CD4-positive, alpha-beta memory T cell (primary cell): ENCODE measurements at places on chromosomes 1 and 21. TPM values are rescaled to one million over a fixed set of nuclear protein-coding genes. Genes with fewer than 3 reads are reported as not detected.

SLAMF9 gene
- not detected for total RNA-seq

MPZ gene
- total RNA-seq: 11.1 TPM

BSDC1 gene
- total RNA-seq: 112 TPM

HEYL gene
- 0.12 TPM for total RNA-seq

DNA sequence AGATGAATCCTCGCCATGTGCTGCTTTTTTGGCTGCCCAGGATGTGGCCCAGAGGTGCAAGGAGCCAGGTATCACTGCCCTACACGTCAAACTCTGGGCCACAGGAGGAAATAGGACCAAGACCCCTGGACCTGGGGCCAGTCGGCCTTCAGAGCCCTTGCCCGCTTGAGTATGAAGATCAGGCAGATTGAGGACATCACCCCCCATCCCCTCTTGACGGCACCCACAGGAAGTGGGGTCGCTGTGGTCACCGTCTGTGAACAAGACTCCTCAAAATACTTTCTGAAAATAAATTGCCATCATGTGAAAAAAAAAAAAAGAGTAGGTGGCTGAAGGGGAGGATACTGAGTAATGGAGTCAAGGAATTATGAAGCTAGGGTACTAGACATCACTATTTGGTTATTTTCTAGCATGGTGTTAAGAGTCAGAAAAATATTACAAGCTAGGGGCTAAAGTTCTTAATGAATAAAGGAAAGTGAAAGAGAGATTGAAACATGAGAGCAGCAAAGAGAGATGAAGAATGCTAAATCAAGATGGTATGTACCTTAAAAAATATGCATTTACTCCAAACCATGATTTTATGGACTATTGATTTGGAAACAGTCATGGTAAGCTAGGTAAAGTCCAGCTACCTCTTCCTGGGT, 84.9 kb downstream of the CLEC20A start:
- no peak overlapping the region for H3K27ac ChIP-seq
- no peaks in the 10 kb centered on the region for H3K36me3 ChIP-seq
- DNase-seq: no peak
- H3K4me1 ChIP-seq: no peaks in the 10 kb centered on the region

- H3K4me3 ChIP-seq: no peak overlapping the region
- no peaks in the 10 kb centered on the region for H3K4me1 ChIP-seq
- no peaks in the 10 kb centered on the region for H3K36me3 ChIP-seq
- no peaks in the 10 kb centered on the region for H3K27me3 ChIP-seq
- no peak overlapping the region for H3K27ac ChIP-seq
Observed at GRCh38 chr1:37455516-37455915, 18.9 kb upstream of the ZC3H12A start.

DNA sequence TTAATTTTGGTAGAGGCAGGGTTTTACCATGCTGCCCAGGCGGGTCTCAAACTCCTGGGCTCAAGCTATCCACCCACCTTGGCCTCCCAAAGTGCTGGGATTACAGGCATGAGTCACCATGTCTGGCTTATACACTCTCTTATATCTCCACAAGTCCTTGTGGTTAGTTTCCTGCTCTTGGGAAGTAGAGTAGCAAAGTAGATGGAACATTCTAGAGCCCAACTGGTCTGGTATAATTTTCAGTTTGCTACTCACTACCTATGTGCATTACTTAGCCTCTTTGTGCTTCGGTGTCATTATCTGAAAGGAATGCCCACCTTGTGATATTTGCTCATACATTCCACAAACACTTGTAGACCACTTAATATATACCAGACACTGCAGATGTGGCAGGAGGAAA, 96.6 kb upstream of the IPO9 start:
- no peaks in the 10 kb centered on the region for H3K4me1 ChIP-seq
- no peak overlapping the region for H3K27ac ChIP-seq
- no peak overlapping the region for H3K4me3 ChIP-seq
- H3K27me3 ChIP-seq: no peaks in the 10 kb centered on the region

GRCh38 chr1:226711976-226712741, 26.9 kb downstream of the ITPKB start:
- peaks cover 10% of the 10 kb centered on the region for H3K36me3 ChIP-seq
- peak; percentile 71 for DNase-seq
- H3K27me3 ChIP-seq: no peaks in the 10 kb centered on the region
- peak overlapping the region; percentile 60 for H3K27ac ChIP-seq
- peak overlapping the region; percentile 32 for H3K4me3 ChIP-seq

GRCh38 chr1:208059409-208060001, 148.6 kb upstream of the CD34 start:
- no peaks in the 10 kb centered on the region for H3K4me1 ChIP-seq
- no peaks in the 10 kb centered on the region for H3K36me3 ChIP-seq
- no peak overlapping the region for H3K27ac ChIP-seq
- no peak for DNase-seq
- no peaks in the 10 kb centered on the region for H3K27me3 ChIP-seq

GRCh38 chr21:18655931-18656330, 252.3 kb upstream of the TMPRSS15 start:
- H3K36me3 ChIP-seq: no peaks in the 10 kb centered on the region
- H3K4me1 ChIP-seq: no peaks in the 10 kb centered on the region
- H3K4me3 ChIP-seq: no peak overlapping the region
- no peak overlapping the region for H3K27ac ChIP-seq
- DNase-seq: no peak

DNA sequence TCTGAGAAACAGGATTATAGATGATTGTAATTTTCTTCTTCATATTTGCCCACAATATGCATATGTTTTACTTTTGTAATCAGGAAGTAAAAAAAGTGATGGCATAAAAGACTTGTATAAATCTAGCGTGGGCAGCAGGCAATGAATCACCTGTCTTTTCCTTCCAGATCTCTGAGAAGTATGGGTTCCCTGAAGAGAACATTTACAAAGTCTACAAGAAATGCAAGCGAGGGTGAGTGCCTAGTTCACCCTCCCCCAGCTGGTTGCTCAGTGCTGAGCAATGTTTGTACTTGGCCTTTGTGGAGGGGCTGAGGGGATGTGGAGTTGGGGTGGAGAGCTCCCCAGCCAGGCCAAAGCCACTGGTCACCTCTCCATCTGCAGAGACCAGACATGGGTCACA, 30.7 kb downstream of the GRHL3 start:
- H3K27ac ChIP-seq: no peak overlapping the region
- no peaks in the 10 kb centered on the region for H3K27me3 ChIP-seq
- no peak for DNase-seq
- H3K4me1 ChIP-seq: peaks cover 9% of the 10 kb centered on the region
- no peak overlapping the region for H3K4me3 ChIP-seq
- H3K36me3 ChIP-seq: no peaks in the 10 kb centered on the region

DNA sequence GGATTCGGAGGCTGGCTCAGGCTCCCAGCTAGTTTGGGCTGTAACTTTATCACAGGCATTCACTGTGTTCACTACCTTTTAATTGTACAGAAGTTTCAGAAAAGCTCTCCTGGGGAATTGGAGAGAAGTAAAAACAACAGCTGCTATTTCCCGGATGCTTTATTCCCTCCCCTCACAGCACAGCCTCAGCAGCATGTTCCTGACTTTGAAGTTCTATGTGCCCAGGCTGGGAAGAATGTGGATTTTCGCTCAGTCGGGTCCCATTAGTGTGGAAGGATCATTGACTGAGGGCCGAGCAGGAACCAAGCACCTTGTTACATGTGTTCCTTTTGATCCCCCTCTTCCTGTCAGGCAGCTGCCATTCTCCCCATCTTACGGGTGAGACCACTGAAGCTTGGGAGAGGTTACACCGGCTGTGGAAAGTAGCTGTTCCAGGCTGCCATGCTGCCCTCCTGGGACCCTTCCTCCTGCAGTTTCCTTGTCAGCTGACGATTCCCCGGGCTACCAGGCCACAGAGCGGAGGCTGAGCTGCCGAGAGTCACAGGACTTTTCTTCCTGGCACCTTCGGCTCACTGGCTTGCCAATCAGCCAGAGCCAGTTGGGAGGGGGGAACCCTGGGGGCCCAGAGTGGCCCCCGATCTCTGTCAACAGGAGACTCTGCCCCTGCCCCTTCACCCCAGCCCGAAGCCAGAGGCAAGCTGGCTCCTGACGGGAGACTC, 223.1 kb upstream of the TMEM51 start:
- H3K27me3 ChIP-seq: peaks cover 11% of the 10 kb centered on the region
- no peak for DNase-seq
- H3K4me3 ChIP-seq: no peak overlapping the region
- no peaks in the 10 kb centered on the region for H3K36me3 ChIP-seq

DNA sequence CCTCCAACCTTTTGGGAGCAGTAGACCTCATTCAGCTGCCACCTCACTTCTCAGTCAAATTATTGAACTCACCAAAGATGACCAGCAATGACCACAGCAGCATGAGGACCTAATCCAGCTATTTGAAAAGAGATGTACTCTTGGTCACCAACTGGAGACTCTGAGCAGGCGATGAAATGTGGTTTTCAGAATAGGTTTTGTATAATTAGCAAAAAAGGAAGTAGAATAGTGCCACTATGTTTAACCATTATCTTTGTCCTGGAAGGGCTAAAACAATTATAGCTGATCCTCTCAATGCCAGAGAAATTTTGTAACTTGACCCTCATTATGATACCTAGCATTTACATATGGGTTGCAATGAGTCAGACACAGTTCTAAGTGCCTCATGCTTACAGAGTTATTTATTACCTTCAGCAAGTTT, at the start of gene FCRL2:
FCRL2 (minus strand) TSS at position 162 of the 421 bp plus-strand sequence; CDS start at position 103, 59 bp downstream.
- no peaks in the 10 kb centered on the region for H3K36me3 ChIP-seq
- no peaks in the 10 kb centered on the region for H3K27me3 ChIP-seq
- no peak for DNase-seq
- no peaks in the 10 kb centered on the region for H3K4me1 ChIP-seq

DNA sequence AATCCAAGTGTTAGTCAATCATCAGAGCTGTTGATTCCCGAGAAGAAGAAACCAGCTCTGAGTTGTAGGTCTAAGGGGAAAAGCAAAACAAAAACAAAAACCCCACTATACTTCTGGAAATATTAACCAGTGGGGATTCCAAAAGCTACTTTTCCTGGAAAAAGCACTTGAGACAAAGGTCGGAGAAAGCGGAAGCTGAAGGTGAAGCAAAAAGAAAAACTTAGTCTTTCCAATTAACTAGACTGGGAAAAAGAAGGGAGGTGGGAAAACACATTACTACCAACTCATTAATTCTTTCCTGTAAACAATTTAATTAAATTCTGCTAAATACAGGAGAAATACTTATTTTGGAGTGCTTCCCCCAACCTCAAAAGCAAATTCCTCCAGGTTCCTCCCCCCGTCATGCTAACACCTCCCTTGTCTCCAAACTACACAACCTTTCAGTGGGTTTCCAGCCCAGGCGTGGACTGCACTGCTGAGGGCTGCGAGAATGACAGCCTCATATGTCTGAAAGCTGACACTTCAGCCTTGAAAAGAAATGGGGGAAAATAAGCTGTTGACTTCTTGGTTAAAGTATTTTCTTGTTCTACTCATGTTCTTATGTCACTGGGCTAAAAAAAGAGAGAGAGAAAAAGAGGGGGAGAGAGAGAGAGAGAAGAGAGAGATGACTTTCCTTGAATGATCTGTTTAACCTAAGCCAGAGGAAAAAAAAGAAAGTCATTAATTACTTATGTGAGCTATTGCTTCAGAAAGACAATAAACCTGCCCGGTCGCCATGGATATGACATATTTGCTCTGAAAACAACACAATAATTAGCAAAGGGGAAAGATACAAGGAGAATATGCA, 5.1 kb downstream of the CASZ1 start:
- no peak for DNase-seq
- peaks cover 22% of the 10 kb centered on the region for H3K4me1 ChIP-seq
- no peaks in the 10 kb centered on the region for H3K36me3 ChIP-seq
- no peak overlapping the region for H3K27ac ChIP-seq
- H3K27me3 ChIP-seq: peaks cover 19% of the 10 kb centered on the region
- no peak overlapping the region for H3K4me3 ChIP-seq

DNA sequence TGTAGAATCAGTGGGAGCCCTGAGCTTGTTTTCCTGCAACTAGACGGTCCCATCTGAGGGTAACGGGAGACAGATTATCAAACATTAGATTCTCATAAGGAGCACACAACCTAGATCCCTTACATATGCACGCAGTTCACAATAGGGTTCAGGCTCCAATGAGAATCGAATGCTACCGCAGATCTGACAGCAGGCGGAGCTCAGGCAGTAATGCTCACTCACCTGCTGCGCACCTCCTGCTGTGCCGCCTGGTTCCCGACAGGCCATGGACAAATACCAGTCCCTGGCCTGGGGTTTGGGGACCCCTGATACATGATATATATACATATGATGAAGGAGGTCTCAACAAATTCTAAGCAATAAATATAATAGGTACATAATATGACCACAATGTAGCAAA, 19.7 kb upstream of the SMIM12 start:
- no peak for DNase-seq
- peaks cover 8% of the 10 kb centered on the region for H3K27me3 ChIP-seq
- H3K27ac ChIP-seq: no peak overlapping the region
- no peaks in the 10 kb centered on the region for H3K36me3 ChIP-seq
- no peaks in the 10 kb centered on the region for H3K4me1 ChIP-seq

GRCh38 chr1:32797456-32797855, 19.7 kb downstream of the YARS1 start:
- no peak for DNase-seq
- H3K36me3 ChIP-seq: no peaks in the 10 kb centered on the region
- no peaks in the 10 kb centered on the region for H3K27me3 ChIP-seq
- peaks cover 54% of the 10 kb centered on the region for H3K4me1 ChIP-seq

GRCh38 chr1:195580988-195581387, 1027.3 kb downstream of the KCNT2 start:
- H3K27ac ChIP-seq: no peak overlapping the region
- H3K36me3 ChIP-seq: no peaks in the 10 kb centered on the region
- no peak overlapping the region for H3K4me3 ChIP-seq

GRCh38 chr1:38875811-38876210, 2.7 kb upstream of the MYCBP start:
- H3K27me3 ChIP-seq: no peaks in the 10 kb centered on the region
- no peaks in the 10 kb centered on the region for H3K36me3 ChIP-seq
- no peak overlapping the region for H3K4me3 ChIP-seq
- no peak for DNase-seq
- no peak overlapping the region for H3K27ac ChIP-seq

GRCh38 chr1:9164532-9164900, 35.6 kb upstream of the GPR157 start:
- no peak for DNase-seq
- no peaks in the 10 kb centered on the region for H3K36me3 ChIP-seq
- no peak overlapping the region for H3K4me3 ChIP-seq
- H3K4me1 ChIP-seq: no peaks in the 10 kb centered on the region
- H3K27ac ChIP-seq: no peak overlapping the region
- H3K27me3 ChIP-seq: no peaks in the 10 kb centered on the region

DNA sequence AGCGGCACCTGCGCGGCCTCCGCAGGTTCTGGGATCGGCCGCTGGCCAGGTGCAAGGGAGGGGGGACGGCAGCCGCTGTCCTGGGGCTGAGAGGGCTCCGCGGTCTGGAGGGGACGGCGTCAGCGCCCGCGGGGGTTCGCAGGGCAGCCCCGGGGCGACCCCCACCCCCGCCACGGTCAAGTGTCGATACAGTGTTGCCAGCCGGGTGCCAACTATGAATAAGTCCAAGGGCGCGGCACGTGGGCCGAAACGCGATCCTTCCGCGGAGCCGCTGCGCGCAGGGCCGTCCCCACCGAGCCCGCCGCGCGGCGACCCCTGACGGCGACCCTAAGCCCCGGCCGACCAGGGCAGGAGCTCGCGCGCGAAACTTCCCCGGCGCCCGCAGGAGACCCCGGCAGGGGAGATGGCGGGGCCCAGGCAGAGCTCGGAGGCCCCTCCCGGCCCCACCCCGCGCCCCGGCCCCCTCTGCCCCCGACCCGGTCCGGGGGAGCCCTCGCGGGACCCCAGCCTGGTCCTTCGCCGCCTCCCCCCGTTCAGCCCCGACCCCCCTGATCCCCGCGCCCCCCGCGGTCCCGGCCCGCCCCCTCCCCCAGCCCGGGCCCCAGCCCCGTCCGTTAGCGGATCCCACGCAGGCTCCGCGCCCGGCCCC, 586 bp upstream of the AGPAT3 start:
- no peak overlapping the region for H3K27ac ChIP-seq
- peaks cover 33% of the 10 kb centered on the region for H3K4me1 ChIP-seq
- peaks cover 6% of the 10 kb centered on the region for H3K36me3 ChIP-seq
- peak overlapping the region; percentile 59 for H3K4me3 ChIP-seq

- no peaks in the 10 kb centered on the region for H3K27me3 ChIP-seq
- H3K4me1 ChIP-seq: no peaks in the 10 kb centered on the region
Observed at GRCh38 chr1:98221923-98222322, 301.1 kb upstream of the DPYD start.
